ENCODE measurements at places on chromosomes 5 and 9. TPM values are rescaled to one million over a fixed set of nuclear protein-coding genes. Genes with fewer than 3 reads are reported as not detected.

Gene ADRB2
- 0.73 TPM for total RNA-seq

Gene ACTBL2
- not detected for total RNA-seq

Gene ISOC1
- 16.2 TPM for total RNA-seq

Gene AGTPBP1
- total RNA-seq: 7.9 TPM

Gene MEF2C
- total RNA-seq: not detected

Gene PCA3
- not detected for total RNA-seq

Gene CARD9
- total RNA-seq: 1.0 TPM

Gene C9orf50
- not detected for total RNA-seq

Gene FBXW5
- total RNA-seq: 110 TPM

Gene PRUNE2
- not detected for total RNA-seq

Gene FOXD4L4
- 0.13 TPM for total RNA-seq

Gene PROP1
- not detected for total RNA-seq

Gene ZNF883
- 0.90 TPM for total RNA-seq

Gene BTNL8
- not detected for total RNA-seq

Gene PCDHA9
- not detected for total RNA-seq

Gene GGTA1
- not detected for total RNA-seq

Gene FGFR4
- total RNA-seq: 25.5 TPM

Gene ERCC6L2
- 13.6 TPM for total RNA-seq

Gene IL9
- total RNA-seq: not detected

Gene KCNV2
- total RNA-seq: not detected

Gene DRD1
- 0.24 TPM for total RNA-seq

Gene CTSV
- 11.7 TPM for total RNA-seq

Gene NSUN2
- 93.5 TPM for total RNA-seq

Gene ACTL7A
- total RNA-seq: not detected

Gene IL3
- total RNA-seq: not detected

Gene IRX4
- not detected for total RNA-seq
